ENCODE measurements at places on chromosomes 5 and 9.

- no peak for DNase-seq
Measured at GRCh38 chr5:91053741-91054025, 329.4 kb downstream of the ARRDC3 start.

DNA sequence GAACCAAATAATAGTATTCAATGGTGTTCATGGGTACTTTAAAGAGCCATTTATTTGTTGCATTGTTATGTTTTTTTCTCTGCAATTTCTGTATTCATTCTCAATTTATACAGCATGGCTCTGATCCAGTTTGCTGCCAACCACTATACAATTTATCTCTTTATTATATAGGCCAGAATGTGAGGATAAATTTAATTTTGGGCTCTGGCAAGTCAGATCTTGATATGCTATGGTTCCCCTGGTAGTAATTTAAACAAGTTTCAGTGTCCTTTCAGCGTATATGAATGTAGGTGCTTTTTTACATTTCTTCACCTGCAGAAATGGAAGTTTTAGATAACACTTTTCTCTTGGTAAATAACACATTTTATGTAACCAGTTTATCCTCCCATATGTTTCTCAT lies 1118.0 kb upstream of the SEMA6A start:
- DNase-seq, result no peak

- no peak for DNase-seq
Measured at GRCh38 chr5:122421374-122422079, 109.5 kb downstream of the SNCAIP start.

DNA sequence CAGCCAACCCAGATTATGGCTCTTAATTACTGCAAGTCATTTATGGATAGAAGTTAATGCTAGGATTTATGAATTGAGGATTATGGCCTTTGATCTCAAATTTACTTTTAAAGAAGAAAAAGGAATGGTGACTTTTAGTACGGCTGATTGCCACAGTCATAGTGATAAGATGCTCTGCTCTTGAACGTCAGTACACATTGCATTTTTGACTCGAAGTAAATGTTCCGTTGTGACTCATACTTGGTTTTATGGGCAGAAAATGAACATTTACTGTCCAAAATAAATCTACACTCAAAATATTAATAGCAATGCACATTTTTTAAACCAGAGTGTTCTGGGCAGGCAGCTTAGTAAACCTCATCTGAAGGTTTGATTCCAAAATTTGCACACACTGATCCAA lies 830 bp downstream of the ADAMTSL1 start:
- DNase-seq, result no peak

DNA sequence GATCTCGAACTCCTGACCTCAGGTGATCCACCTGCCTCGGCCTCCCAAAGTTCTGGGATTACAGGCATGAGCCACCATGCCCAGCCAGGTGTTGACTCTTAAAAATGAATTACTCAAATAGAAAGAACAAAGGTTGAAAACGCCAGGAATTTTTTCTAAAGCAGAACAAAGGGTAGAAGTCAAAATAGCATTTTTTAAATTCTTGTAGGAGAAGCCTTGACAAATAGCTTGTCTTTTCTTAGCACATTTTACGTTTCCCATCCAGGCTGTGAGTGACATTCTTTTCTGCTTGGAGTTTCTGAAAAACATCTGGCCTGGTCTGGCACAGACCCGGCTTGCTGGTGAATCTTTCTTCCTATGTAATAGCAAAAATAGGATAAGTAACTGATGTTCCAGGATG lies 169.4 kb upstream of the ZNF462 start:
- no peak for DNase-seq

- no peak for DNase-seq
Measured at GRCh38 chr5:154222414-154222813, 31.9 kb downstream of the GALNT10 start.

- no peak for DNase-seq
Measured at GRCh38 chr5:175220549-175220948, 223.4 kb downstream of the DRD1 start.

DNA sequence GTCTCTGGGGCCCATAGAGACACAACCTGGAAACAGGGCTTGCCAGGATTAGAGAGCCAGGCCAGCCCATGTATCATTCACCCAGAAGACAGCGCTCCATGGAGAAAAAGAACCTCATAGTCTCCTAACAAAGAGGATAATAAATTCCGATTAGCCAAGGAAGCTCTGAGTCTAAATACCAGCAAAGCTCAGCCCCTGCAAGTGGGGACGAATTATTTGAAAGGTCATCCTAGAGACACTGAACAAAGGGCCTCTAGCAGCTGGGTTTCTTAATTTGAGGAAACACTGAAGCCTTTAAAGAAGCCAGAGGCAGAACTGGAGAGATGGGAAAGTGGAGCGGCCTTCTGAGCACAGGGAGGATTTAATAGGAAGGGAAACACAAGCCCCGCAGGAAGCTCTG lies 287.1 kb upstream of the ZNF462 start:
- DNase-seq, result no peak

- no peak for DNase-seq
Measured at GRCh38 chr5:56607074-56607473, 208.3 kb upstream of the MAP3K1 start.

- DNase-seq, result no peak
Measured at GRCh38 chr9:124271660-124272059, 13.9 kb downstream of the NEK6 start.

GRCh38 chr9:70012569-70012968 lies 31.1 kb upstream of the MAMDC2 start:
- no peak for DNase-seq

DNA sequence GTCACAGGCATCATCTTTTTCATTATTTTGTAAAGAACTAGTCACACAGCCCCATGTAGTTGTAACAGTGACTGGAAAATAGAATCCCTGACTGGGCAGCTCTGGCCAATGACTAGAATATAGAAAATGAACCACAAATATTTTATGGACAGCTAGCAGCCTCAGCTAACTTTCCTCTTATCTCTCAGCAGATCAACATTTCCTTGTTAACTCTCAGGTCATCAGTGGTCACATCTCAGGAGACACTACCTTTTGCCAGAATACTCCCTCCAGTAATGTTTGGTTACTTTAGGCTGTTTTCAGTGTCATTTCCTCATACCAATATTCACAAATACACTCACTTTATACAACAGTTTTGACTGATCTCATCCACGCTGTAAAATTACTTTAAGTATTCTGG lies 43.9 kb downstream of the FAM169A start:
- no peak for DNase-seq

- DNase-seq, result no peak
Measured at GRCh38 chr9:20742833-20743232, 58.8 kb downstream of the FOCAD start.

DNA sequence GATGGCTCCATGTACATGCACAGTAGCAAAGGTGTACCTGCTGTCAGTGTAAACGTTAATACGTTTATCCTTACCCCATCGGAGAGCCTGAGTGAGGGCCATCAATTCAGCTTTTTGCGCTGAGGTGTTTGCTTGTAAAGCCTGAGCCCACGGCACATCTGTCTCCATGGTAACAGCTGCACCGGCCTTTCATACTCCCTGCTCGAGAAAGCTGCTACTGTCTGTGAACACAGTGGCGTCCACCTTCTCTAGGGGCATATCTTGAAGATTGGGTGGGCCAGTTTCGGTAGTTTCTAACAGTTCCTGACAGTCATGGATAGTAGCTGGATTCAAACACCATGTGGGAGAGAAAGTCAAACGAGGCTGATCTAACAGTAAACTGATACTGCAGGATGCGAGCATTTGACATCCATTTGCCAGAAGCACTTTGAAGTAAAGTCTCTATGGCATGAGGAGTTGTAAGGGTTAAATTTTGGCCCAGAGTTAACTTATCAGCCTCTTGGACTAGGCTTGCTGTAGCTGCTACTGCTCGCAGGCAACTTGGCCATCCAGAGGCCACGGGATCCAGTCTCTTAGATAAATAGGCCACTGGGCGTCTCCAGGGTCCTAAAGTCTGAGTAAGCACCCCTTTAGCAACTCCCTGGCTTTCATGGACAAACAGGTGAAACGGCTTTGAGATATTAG lies 21.0 kb upstream of the RHOBTB3 start:
- no peak for DNase-seq

GRCh38 chr9:122138560-122139268 lies 20.9 kb downstream of the NDUFA8 start:
- no peak for DNase-seq

DNA sequence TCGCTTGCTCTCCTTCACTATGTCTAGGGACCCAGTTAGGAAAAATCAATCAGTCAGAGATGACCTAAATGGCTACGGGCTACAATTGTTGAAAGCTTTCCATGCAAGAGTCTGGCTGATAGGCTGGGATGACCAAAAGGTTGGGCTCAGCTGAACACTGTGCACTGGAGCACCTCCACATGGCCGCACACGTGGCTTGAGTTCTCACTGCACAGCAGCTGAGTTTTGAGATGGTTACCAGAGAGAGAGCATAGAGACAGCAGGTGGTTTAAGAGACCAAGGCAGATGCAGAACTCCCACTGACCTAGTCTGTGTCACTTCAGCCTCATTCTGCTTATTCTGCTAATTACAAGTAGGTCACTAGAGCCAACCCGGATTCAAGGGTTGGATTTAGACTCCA lies 2354.8 kb upstream of the C9orf72 start:
- no peak for DNase-seq

- no peak for DNase-seq
Measured at GRCh38 chr9:1538301-1538700, 476.8 kb upstream of the SMARCA2 start.

DNA sequence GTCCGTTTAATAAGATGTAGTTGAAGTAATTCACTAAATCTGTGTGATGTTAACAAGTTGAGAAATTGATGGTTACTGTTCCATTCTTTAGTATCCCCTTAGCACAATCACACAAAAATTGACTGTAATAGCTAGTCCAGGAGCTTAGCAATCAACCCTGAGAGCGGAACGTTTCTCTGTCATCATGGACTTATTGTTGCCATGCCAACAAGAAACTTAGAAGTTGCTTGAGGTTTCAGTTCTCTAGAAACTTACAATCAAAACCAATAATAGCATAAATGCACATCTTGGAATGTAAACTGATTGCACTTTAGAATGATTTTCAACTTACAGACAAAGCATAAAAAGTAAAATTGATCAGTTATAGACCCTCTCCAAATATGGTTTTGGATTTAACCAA lies 125.4 kb upstream of the ANKH start:
- DNase-seq, result no peak

DNA sequence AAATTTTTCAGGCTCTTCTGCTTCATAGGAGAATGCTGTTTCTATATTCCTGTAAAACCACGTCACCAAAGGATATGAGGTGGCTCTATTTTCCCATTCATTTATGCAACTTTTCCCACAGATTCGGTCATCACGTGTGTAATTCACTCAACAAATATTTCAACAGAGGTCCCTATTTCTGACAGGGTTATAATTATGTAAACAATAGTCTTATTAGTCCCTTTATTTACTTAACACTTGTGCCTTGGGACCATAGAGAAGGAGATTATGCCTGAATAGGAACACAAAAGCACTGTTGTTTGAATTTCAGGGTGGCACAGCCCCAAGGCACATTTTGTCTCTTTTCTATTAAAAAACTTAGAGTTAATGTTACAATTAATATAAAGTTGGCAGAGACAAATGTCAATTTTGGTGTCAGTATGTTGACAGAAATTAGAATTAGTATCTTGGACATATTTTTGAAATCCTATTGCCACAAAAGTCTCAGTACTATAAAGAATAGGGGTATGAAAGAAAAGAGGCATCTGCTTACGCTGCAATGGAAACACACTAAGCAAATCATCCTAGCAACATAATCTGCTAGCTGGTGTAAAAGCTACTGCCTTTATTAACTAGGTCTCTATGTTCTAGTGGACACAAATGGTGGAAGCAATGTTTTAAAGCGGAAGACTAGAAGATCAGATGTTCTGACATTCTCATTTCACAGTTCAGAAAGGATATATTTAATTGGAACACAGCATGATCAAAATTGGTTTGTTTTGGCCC lies 229.1 kb upstream of the TBCA start:
- no peak for DNase-seq

GRCh38 chr5:76590027-76590426 lies 33.2 kb downstream of the F2RL2 start:
- no peak for DNase-seq

DNA sequence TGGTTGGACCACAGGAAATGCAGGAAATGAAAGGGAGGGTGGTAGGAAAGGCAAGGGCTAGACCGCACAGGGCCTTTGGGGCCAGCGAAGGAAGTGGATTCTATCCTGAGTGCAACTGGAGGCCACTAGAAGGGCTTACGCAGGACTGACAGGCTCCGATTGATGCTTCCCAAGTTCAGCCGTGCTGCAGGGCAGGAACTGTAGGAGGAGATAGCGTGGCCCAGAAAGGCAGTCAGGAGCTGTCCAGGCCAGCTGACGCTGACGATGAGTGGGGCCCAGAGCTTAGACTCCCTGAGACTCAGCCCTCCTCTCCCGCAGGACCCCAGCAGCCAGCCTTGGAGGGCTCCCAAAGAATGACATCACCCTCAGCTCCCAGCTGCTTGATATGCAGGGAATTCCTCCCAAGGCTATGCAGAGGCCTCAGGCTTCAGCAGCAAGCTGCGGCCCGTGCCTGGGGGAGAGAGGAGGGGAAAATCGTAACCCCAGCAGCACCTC lies 48.8 kb downstream of the KCNIP1 start:
- DNase-seq, result no peak

DNA sequence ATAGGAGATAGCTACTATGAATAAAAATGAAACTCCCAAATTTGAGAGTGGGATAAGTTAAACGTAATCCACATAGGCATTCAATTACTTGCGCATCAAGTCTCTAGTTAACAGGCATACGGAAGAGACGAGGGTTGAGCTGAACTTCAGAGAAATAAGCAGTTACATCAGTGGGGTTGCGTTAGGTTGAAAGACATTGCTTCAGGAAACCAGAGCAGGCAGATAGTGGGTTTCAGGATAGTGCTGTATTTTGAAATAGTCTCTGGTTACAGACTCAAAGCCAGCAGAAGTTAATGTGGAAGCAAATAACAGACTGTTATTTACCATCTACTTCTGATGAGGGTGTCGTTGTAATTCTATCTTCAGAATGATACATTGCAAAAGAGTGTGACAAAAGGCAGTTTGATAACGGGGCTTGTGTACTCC lies 533.4 kb downstream of the PDE4D start:
- no peak for DNase-seq

GRCh38 chr5:71454913-71455312 lies 538 bp upstream of the BDP1 start:
- no peak for DNase-seq

DNA sequence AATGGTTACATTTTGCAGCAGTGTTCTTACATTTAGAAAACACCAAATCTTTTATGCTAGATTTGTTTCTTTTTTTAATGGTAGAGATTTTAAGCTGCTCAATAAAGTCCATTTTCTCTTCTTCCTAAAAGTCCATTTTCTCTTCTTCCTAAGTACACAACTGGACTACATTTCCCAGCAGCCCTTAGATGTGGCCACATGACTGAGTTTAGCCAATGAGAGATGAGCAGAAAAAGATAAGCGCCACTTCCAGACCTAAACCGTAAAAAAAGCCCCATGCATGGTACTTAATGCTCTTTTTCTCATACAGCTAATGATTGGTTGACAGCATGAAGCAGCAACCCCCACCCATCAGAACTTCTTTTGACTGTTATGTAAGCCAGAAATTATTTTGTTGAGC lies 206.7 kb downstream of the FAM114A2 start:
- DNase-seq, result no peak

GRCh38 chr5:96321345-96321744 lies 111.7 kb downstream of the PCSK1 start:
- no peak for DNase-seq

All from activated naive CD4-positive, alpha-beta T cell treated with anti-CD3 and anti-CD28 coated beads, Interleukin-2, amount 50 U/mL, for 16 hours (primary cell).